ENCODE measurements at places on chromosomes 7 and 10. TPM values are rescaled to one million over a fixed set of nuclear protein-coding genes. Genes with fewer than 3 reads are reported as not detected.

DNA sequence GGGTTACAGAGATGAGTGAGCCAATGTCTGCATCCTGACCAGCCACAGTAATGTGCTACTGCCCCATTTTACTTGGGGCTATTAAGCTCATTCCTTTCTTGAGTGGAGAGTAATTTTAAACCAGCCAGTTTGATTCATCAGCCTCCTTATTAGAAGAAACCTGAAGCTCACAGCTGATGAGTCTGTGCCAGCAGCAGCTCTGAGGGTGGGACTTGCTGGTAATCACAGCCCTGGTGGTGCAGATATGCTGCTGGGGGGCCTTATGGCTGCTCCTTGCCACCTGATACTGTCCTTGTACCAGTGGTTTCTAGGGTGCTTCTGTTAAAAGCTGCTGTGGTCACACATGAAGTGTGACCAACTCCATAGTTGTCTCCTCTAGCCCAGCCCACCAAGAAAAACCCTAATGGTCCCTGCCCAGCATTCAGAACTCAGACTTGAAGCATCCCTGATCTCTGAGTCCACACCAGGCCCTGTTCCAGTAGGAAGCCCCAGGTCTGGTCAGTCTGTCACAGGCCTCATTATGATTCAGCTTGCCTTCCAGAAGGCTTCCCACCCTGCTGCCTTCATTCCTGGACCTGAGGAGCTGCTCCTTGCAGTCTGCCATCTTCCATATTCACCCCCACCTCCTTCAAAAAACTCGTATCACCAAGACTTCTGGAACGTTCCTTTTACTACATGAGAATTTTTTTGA, 28.9 kb upstream of the RBM20 start:
- DNase-seq, result no peak

Gene CYP26C1
- total RNA-seq, result under 0.01 TPM

DNA sequence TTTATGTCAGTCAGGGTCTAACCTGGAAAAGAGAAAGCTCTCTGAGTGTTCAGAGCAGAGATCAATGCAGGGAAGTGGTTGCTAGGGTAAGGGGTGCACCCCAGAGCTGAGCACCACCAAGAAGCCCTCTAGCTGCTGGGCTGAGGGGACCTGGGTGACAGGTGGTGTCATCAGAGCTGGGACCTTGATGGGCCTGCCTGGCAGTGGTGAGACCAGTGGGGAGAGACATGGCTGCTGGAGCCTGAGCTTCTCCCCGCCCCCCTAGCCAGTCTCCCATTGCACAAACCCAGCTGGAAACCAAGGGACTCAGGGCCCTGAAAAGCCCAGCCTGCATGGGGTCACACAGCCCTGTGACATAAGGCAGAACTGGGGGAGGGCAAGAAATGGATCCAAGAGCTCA, 49.1 kb upstream of the OSBPL3 start:
- no peak for DNase-seq

- DNase-seq, result no peak
These were observed 22.1 kb upstream of the PDE1C start for GRCh38 chr7:32092346-32092745.

DNA sequence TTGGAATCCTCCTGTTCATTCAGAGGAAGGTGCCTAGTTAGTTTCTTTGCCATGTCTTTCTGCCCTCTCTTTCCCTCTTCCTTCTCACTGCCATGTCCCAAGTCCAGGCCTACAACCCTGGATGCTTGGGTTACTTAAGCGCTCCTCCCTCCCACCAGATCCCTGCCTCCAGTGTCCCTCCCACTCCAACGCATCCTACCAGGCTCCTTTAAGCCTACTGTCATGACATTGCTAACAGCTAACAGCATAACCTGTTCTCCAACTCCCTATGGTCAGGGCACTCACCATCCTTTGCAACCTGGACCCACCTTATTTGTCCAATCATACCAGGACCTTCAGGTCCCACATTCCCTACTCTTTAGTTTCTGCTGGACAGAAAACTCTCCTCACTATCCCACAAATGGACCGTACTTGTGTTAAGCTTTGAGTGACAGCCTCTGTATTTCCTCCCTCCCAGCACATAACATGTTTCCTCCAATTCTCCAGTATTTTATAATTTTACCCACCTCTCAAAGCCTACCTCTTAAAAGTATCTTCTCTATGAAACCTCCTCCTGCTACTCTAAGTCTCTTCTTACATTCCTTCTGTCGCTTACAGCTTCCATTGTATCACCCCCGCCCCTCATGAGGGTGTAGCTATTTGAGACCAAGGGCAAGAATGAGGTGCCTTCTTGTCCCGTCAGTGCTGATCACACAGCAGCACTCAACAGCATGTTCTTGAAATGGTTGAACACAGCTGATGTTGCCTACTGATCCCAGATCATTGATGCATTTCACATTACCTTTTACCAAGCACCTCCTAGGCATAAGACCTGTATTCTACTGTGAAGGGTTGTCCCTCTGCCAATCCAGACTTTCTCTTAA, 1.7 kb downstream of the BLNK start:
- no peak for DNase-seq

Gene MYPN
- total RNA-seq, result 0.10 TPM

DNA sequence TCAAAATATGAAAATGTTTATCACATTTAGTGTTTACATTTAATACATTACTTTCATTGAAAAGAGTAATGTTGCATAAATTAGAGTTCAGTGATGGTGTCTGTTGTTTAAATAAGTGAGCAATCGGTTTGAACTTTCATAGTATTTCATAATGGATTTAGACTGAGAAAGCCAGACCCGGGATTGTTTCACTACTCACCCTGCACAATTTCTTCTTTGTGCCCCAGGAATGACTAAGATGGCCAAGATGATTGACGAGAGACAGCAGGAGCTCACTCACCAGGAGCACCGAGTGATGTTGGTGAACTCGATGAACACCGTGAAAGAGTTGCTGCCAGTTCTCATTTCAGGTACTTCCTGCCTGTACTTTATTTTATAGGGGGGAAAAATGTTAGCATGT, 74.6 kb downstream of the VCL start:
- DNase-seq, result no peak

Gene PTF1A
- total RNA-seq, result not detected

GRCh38 chr7:47525066-47525623, 56.8 kb downstream of the TNS3 start:
- DNase-seq, result no peak

- DNase-seq, result no peak
These were observed 55.1 kb upstream of the FAM20C start for GRCh38 chr7:137094-137891.

Gene COL17A1
- 1.7 TPM for total RNA-seq

DNA sequence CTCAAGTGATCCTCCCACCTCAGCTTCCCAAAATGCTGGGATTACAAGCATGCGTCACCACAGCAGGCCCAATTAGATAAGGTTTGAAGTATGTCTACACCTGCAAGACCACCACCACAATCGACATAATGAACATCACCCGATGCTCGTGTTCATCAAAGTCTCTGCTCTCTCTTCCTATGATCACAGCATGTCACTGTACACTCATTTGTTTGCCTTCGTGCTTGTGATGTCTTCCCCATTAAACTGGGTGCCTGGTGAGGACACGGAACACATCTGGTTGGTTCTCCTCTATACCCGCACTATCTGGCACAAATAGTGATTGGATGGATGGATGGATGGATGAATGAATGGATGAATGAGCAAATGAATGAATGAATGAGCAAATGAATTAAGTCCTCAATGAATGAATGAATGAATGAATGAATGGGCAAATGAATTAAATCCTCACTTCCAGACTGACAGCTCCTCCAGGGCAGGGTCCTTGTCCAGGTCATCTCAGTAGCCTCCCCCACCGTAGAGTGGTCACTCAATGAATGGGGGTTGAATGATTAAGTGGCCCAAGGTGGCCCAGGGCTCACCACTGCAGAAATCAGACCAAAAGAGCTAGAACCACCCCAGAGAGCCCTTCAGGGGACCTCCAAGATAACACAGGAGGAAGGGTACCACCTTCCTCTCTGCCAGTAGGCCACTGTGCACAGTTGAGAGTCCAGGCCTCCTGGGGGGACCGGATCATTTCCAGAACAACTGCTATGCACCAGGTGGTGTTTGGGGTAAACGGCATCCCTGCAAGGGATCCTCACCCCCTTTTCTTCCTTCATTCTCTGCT, 101.9 kb upstream of the TNRC18 start:
- DNase-seq, result no peak

DNA sequence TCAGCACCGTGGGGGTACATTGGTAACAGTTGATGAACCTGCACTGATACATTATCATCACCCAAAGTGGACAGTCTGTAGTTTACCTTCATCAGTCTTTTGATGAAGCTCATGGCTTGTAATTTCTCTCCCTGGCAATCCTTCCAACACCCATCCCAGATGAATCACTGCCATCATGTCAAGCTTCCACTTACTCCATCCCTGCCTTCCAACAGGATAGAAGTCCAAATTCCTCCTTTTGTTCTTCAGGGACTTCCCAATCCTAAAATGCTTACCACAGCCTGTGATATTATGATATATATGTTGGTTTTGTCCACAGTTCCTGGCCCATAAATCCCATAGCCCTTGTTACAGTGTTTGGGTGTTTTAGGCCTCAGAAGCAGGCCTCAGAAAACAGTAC, 16.1 kb downstream of the SNX10 start:
- no peak for DNase-seq

DNA sequence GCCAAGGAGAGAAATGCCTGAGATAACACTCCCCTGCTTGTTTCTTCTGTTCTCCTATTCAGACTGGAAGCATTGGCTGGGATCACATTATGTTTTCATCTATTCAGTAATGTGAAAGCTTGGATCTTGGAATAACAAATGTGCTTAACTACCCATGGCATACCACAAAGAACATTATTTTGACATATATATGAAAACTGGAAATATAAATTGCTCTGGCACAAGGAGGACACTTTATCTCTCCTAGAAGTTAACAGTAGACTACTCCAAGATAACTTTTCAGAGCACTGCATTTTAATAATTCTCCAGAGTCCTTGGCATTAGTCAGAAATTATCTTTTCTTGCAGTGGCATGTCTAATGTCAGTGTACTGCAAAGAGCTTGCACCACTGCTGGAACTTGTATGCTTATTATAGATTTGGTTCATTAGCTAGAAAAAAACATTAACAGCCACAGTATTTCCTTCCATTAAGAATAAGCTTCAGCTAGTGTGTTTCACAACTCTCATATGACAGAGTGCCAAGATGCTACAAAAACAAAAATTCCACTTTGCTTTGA, 169.3 kb upstream of the LRRN3 start:
- no peak for DNase-seq

DNA sequence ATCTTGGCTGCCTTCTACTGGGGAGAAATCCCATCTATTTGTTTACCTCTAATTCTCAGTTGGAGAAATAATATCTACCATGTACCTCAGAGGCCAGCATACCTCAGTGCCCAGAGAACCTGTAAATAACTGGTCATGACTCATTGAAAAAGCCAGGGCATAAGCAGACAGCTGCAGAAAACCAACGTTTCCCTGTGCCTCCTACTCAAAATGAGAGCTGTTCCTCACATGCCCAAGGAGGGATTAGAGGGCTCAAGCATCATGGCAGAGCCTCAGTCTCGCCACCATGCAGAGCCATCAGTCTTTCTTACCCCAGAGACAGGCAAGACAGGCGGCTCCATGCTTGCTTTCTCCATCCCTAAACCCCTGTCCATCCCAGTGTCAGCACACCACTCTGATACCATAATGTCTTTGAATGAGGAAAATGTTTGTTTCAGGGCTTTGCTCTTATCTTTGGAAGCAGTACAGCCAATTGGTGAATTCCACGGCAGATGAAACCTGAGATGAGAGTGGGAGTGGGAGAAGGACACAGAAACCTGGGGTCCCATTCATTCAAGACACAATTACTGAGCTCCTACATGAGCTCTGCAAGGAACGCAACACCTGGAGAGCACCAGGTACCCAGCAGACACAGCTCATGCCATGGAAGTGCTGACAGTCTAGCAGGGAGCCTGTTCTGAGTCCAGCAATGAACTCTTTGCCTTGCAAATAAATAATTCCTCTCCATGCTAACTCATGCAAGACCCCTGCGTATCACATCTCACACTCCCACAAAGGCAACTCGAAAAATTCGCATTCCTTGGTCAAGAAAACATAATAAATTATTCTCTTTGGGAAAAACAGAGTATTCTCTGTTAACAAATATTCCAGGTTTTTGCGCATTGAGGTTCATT, 21.1 kb downstream of the PON1 start:
- DNase-seq, result no peak

- DNase-seq, result no peak
These were observed 31.9 kb downstream of the BEND7 start for GRCh38 chr10:13496931-13497330.

Gene ZPBP
- not detected for total RNA-seq

GRCh38 chr7:118054529-118054928, 129.4 kb upstream of the LSM8 start:
- DNase-seq, result no peak

GRCh38 chr7:101077303-101078086, 7.8 kb upstream of the TRIM56 start:
- DNase-seq, result peak; percentile 95

DNA sequence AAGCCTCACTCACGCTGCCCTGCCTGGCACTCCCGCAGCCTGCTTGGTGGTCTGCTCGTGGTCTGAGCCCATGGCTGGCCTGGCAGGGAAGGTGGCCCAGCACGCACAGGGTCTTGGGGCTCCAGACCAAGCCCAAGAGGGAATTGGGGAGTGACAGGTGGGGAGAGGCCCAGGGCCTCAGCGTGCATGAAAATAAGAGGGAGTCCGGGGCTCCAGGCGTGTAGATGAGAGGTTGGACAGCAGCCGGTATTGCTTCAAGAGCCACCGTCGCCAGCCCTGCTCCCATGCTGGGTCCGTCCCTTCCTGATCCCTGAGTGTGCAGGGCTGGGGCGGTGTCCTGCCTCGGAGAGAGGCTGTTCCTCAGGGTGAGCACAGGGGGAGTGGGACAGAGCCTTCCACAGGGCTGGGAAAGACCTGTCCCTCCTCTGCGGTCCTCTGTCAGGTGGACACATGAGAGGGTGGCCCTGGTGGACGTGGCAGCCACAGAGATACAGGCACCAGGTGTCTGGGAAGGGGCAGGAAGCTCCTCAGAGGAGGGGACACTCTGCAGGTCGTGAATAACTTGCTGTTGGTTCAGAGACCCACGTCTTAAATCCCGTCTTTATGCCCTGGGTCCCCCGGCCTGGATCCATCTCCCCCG, 113.1 kb downstream of the INPP5A start:
- no peak for DNase-seq

Gene POLR3A
- total RNA-seq, result 15.3 TPM

- DNase-seq, result no peak
These were observed 22.5 kb upstream of the MMP21 start for GRCh38 chr10:125797994-125798662.

GRCh38 chr7:100061518-100062193, 12.1 kb downstream of the ZSCAN21 start:
- no peak for DNase-seq
